Activated naive CD4-positive, alpha-beta T cell treated with anti-CD3 and anti-CD28 coated beads, Interleukin-2, amount 50 U/mL, for 16 hours (primary cell): ENCODE measurements at places on chromosomes 4 and X.

DNA sequence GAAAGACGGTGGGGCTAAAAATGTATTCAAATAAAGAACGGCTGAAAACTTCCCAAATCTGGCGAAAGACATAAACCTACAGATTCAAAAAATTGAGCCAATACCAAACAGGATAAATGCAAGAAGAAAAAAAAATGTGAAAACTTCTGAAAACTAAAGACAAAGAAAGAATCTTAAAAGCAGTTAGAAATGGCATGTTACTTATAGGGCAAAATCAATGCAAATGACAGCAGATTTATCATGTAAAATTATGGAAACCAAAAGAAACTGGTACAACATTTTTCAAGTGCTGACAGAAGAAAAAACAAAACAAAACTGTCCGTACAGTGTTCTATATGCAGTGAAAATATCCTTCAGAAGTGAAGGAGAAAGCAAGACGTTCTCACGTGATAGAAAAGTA is 239.0 kb downstream of the PDGFC start:
- DNase-seq, result no peak

DNA sequence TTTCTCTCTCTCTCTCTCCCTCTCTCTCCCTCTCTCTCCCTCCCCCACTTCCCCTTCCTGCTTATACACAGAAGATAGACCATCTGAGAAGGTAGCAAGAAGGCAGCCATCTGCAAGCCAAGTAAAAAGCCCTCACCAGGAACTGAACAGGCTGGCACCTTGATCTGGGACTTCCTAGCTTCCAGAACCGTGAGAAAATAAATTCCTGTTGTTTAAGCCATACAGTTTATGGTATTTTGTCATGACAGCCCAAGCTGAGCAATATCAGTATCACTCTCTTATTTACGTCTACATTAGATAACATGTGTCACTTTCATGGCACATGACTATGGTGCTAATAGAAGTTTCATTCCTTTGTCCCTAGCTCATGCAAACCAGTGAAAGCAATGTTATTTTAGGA is 581.1 kb downstream of the INPP4B start:
- DNase-seq, result no peak

DNA sequence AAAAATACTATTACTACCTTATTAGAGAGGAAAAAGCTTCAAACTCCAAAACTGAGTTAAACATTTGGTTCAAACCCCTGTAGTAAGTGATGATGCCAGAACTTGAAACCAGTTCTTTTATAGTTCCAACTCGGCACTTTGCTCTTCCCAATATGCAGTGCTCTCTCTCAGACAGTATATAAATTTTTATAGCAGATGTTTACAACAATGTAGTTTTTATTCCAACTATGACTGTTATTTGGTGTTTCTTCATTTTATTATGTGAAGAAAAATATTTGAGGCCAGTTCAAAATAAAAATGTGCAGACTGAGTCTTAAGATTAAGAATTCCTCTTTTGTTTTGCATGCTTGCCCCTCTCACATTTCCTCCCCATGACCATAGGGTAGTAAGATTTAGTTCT is 2.9 kb upstream of the PPP4R3C start:
- no peak for DNase-seq

DNA sequence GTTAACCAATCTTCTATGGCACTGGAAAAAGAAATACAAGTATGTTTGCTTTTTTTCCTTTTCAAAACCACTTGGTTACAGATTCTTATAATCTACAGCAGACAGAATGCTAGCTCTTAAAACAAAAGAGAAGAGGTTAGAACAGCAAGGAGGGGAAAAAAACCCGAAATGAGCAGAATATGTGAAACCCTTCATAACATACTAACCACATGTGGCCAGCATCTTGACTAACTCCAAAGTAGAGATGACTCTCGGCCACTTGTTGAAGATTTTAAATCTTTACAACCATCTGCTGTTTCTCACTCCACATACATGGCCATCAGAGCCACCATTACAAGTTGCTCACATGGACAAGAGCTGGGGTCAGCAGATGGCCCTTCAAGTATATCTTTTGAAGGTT is 100.3 kb downstream of the PAPSS1 start:
- no peak for DNase-seq

- DNase-seq, result no peak
These were observed 14.4 kb upstream of the CXCL8 start for GRCh38 chr4:73725985-73726384.

DNA sequence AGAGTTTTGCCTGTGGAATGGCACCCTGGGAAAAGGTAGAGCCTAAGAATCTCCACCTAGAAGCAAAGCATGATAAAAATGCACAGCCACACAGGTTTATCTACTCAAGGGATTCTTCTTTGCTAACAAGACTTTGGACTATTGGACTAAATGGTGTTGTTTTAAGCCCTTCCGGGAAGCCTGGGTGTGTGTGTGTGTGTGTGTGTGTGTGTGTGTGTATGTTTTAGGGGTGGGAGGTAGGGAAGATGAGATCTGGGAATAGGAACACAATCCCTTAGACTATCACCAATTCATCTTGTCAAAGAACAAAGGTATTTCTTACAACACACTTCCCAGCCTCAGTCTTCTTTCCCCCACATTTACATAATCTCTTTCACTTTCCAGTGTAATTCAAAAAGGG is 327.5 kb upstream of the FGF16 start:
- no peak for DNase-seq

DNA sequence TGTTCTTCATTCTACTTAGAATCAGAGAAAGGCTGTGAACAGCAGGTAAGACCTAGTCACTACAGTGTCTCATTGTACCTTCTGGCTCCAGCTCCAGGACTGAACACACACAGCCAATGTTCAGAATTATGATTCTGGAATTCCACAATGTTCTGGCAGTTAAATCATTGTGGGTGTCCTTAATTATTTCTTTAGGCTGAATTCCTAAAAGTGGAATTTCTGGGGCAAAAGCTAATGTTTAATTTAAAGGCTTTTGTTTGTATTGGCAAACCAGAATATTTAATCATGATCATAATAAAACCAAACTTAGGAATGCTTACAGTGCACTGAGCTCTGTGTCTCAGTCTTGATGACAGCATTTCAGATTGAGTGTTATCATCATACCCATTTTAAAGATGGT is 67.0 kb upstream of the FAT1 start:
- DNase-seq, result no peak

DNA sequence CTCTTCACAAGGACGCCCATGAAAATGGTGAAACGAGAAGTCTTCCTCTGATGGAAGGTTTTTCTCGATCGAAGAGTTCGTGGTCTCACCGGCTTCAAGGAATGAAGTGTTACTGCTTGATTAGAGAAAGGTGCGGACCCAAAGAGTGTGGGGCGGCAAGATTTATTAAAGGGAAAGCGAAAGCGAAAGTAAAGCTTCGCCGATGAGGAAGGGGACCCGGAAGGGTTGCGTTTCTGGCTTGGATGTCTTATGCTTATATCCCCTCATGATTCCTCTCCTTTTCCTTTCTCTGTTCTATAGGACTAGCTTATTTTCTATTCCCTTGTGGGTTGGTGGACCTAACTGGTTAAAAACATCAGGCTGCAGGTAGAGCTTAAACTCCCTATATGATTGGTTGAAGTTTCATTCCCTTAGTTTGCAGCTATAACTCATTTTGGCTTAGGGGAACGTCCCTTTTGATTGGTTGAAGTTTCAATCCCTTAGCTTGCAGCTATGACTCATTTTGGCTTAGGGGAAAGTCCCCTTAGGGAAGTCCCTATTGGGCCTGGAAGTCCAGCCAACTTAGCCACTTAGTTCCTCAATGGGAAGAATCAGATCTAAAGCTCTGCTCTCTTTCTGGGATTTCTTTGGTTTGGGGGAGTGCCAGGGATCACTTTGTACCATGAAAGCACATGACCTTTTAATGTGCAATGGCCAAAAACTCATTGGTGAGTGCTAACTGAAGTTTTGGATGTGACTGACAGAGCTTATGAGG is 1025.0 kb upstream of the PCDH10 start:
- DNase-seq, result no peak

GRCh38 chrX:140817943-140818342 is 108.4 kb downstream of the LINC00632 start:
- no peak for DNase-seq

DNA sequence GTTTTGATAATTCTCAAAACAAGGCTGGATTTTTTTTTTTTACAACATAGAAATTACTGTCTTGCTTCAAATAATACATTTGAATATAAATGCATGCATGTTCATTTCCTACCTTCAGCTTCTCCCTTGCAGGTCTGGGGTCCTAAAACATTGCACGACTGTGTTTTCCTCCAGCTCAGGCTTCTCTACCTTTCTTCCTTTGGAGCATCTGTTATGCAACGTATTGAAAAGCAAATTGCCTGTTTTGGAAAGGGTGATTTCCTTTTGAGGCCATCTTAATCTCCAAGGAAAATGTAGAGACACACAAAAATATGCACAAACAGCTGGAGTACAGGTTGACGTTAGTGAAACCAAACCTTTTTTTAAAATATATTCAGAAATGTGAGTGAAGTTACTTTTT is 115.6 kb upstream of the TLL1 start:
- DNase-seq, result no peak

DNA sequence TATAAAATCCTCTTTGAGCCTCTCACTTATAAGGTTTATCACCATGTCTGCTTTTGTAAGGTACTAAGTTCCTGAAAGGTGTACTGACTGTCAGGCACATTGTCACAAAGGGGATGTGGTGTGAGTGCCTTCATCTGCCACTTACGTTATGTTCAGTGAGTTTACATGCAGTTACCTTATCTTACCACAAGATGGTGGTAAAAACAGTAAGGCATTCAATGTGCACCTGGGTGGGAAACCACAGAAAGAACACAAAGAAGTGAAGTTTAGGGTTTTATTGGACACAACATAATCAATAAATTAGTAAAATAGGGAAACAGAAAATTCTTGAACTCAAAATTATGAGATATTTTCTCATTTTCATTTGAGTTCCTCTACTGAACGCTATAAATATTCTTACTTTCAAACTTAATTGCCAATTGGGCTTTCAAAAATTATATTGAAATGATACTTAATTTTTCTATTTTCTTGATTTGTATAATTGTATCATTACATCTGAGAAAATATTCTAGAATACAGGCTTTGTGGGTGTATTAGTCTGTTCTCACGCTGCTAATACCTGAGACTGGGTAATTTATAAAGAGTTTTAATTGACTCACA is 650.8 kb downstream of the PCDH7 start:
- DNase-seq, result no peak

GRCh38 chr4:40621592-40622512 is 7.8 kb downstream of the RBM47 start:
- no peak for DNase-seq

- DNase-seq, result no peak
These were observed 56.0 kb upstream of the CDX4 start for GRCh38 chrX:73390628-73391567.

- DNase-seq, result no peak
These were observed 24.0 kb downstream of the ATXN3L start for GRCh38 chrX:13295841-13296240.

DNA sequence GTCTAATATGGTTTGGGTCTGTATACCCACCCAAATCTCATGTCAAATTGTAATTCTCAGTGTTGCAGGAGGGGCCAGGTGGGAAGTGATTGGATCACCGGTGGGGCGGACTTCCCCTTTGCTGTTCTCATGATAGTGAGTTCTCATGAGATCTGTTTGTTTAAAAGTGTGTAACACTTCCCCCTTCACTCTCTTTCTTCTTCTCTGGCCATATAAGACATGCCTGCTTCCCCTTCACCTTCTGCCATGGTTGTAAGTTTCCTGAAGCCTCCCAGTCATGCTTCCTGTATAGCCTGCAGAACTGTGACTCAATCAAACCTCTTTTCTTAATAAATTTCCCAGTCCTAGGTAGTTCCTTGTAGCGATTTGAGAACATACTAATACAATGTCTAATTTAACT is 19.7 kb upstream of the SCRG1 start:
- DNase-seq, result no peak

- DNase-seq, result no peak
These were observed 227.0 kb downstream of the DKK2 start for GRCh38 chr4:106809076-106809475.

DNA sequence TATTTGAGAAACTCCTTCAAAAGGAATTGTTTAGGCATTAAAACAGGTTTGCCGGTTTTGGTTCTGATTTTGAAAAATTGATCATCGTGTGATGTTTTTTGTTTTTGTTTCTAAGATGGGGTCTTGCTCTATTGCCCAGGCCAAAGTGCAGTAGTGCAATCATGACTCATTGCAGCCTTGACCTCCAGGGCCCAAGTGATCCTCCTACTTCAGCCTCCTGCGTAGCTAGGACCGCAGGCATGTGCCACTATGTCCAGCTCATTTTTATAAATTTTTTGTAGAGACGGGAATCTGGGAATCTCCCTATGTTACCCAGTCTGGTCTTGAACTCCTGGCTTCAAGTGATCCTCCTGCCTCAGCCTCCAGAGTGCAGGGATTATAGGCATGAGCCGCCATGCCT is 35.0 kb downstream of the CLCN3 start:
- DNase-seq, result no peak

GRCh38 chrX:11273544-11273943 is 19.7 kb upstream of the AMELX start:
- no peak for DNase-seq

DNA sequence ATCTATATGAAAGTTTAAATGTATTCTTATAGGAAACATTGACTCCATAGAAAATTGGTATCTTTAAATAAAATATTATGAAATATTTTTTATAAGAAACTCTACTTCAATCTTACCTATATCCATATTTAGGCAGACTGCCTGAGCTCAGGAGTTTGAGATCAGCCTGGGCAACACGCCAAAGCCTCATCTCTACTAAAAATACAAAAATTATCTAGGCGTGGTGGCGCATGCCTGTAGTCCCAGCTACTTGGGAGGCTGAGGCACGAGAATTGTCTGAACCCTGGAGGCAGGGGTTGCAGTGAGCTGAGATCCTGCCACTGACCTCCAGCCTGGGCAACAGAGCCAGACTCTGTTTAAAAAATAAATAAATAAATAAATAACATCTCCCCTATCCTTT is 47.5 kb downstream of the PABPC4L start:
- DNase-seq, result no peak

GRCh38 chr4:181323061-181323460 is 920.1 kb upstream of the TENM3 start:
- no peak for DNase-seq

GRCh38 chr4:11814758-11815157 is 386.1 kb upstream of the HS3ST1 start:
- DNase-seq, result no peak

DNA sequence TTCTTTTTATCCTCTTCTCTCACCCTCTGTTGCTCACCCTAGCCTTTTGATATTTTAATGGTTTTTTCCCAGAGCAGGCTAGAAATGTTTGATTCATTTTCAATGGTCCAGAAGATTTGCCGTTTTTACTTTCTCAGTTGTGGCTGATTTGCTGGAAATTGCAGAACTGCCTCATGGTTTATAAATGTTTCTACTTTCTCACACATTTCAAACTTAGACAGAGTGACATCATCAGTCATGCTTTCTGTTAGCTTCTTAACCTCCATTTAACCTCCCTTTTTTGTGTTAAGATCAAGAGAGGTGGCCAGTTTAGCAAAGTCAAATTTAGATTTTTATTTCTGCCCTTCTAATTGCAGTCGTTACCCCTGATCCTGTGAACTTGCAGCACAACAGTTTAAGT is 8.7 kb downstream of the RXFP1 start:
- no peak for DNase-seq

- DNase-seq, result no peak
These were observed 352.5 kb downstream of the GPM6A start for GRCh38 chr4:175459571-175459970.
